ENCODE measurements at places on chromosomes 6 and 20. TPM values are rescaled to one million over a fixed set of nuclear protein-coding genes. Genes with fewer than 3 reads are reported as not detected.

Gene DPPA5
- total RNA-seq = not detected

Gene ANKRD66
- total RNA-seq = not detected

Gene DEF6
- 1.1 TPM for total RNA-seq

Gene CFB
- total RNA-seq = 3.2 TPM

Gene CPNE5
- total RNA-seq = not detected

Gene BHLHE23
- not detected for total RNA-seq

Gene HCRTR2
- total RNA-seq = not detected

Gene LRFN2
- not detected for total RNA-seq

Gene PDE10A
- 10.4 TPM for total RNA-seq

Gene EDN1
- total RNA-seq = 10.6 TPM

Gene C6orf89
- total RNA-seq = 56.1 TPM

Gene SNPH
- 12.0 TPM for total RNA-seq

Gene PDYN
- total RNA-seq = not detected

Gene PNPLA1
- total RNA-seq = not detected

Gene GGTLC1
- not detected for total RNA-seq

Gene DNMT3B
- total RNA-seq = 4.7 TPM

Gene SLC17A2
- total RNA-seq = not detected

Gene ADGRF5
- not detected for total RNA-seq

Gene ZSWIM1
- total RNA-seq = 11.3 TPM

Gene BRD2
- total RNA-seq = 149 TPM

Gene BEND6
- total RNA-seq = 10.9 TPM

Gene KCNS1
- 1.1 TPM for total RNA-seq

Gene RXRB
- 51.5 TPM for total RNA-seq

Gene NR2E1
- total RNA-seq = not detected
